ENCODE measurements at places on chromosomes 4 and X.

- no peak for DNase-seq
These were observed 12.2 kb upstream of the NUDT9 start for GRCh38 chr4:87410157-87410556.

- no peak for DNase-seq
These were observed 47.0 kb downstream of the ANXA10 start for GRCh38 chr4:168139336-168139735.

DNA sequence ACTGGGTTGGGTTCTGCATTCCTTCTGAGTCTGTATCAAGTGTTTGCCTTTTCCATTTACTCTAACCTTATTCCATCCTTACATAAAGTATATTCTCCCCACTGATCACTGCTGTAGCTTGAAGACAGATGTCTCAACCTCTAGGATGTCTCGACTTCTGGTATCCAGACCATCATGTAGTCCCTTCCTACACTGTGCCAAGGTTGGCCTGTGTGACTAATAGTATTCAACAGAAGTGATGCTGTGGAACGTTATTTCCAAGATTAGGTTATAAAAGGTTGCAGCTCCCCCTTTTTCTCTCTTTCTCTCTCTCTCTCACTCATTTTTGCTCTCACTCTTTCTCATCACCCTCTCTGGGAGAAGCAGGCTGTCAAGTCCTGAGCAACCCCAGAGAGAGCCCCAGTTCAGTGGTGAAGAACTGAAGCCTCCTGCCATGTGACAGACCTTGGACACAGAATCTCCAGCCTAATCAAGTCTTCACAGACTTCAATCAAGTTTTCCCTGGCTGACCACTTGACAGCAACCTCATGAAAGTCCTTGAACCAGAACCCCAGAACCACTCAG, 75.4 kb downstream of the PRDM5 start:
- no peak for DNase-seq

DNA sequence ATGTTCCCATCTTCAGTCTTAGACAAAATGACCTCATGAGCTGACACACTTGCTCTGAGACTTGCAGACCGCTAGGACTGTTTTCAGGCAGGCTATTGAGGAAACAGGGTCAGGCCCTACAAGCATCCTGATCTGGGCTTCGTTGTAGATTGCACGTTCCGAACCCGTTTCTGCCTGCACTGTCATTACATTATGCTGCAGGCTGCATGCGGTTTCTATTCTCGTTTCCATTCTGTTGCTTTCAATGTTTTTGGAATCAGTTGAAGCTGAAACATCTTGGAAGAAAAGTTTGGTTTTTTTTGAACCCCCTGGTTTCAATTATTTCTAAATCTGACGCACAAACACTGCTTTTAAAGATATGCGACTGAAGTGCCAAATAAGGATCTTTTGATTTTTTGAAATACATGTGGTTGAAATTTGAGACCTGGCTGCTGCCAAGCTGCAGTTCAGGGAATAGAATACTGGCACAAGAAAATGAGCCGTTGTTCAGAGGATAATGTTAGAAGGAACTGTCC, 716.1 kb upstream of the INTU start:
- DNase-seq, result no peak

DNA sequence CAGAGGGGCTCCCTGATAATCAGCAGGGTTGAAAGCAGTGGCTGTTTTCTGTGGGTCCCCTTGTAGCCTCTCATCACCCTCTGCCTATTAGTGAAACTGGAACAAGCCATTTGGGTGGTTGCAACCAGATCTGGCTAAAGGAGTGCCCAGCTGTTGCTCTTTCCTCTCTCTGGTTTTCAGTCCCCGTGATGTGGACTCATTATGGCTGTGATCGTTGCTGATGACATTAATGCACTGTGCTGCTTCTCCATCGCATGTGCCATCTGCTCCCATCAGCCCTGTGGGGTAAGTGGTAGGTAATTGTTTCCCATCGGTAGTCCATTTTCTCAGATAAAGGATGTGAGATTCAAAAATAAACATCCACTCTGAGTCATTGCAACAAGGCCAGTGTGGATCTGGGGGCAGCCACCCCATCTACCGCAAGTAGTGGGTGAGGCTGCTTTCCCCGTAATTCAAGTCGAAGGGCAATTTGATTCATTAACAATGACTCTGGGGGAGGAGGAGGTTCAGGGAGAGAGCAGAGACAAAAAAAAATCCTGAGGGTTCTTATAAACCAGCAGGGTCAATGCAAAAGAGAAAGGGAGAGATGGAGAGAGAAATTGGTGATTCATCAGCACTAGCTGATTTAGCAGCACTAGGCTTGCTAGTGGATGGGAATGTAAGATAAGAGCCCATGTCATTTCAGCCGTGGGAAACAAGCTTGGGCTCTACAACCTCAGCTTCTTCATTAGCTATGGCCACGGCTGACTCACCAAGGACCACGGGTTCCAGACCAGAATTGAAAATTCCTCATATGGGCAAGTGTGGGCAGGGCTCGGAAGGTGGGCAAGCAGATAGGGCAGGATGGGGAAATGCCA, 357.8 kb downstream of the MID1IP1 start:
- DNase-seq, result no peak

DNA sequence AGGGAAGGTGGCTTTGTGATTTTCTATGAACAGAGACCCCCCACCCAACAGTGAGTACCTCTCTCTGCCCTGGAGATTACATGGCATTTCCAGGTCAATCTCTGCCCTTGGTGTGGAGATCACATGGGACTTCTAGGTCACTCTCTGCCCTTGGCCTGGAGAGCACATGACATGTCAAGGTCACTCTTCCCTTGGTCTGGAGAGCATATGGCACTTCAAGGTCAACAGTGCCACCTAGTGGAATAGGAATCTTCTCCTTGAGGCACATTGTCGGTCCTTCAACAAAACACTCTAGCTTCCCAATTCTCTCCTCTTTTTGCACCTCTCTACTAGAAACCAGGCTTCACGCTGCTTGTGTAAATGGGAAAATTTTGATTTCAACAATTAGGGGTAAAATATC, 66.2 kb upstream of the TACR3 start:
- no peak for DNase-seq

DNA sequence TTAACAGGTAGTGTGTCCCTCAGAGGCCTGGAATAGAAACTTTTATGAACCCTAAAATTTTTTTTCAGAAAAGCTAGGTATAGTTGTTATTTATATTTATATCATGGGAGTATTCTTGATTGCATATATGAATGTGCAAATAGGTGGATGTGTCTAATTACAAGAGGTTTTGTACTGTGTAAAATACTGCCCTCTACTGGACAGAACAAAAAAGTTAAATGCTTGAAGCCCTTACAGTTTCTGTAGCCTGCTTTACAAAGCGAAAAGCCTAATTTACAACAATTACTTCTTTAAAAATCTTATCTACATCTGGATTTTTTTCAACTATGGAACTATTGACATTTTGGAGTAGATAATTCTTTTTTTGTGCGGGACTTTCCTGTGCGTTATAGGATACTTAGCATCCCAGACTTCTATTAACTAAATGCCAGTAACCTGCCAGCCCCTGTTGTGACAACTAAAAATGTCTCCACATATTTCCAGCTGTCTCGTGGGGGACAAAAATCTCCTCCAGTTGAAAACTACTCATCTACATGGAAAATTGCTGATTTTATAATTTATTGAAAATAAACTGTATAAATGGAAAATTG, 35.1 kb downstream of the ENPEP start:
- no peak for DNase-seq

GRCh38 chrX:66021765-66022631, 17.9 kb downstream of the VSIG4 start:
- no peak for DNase-seq

GRCh38 chrX:154855256-154855655, 20.8 kb upstream of the SMIM9 start:
- no peak for DNase-seq

DNA sequence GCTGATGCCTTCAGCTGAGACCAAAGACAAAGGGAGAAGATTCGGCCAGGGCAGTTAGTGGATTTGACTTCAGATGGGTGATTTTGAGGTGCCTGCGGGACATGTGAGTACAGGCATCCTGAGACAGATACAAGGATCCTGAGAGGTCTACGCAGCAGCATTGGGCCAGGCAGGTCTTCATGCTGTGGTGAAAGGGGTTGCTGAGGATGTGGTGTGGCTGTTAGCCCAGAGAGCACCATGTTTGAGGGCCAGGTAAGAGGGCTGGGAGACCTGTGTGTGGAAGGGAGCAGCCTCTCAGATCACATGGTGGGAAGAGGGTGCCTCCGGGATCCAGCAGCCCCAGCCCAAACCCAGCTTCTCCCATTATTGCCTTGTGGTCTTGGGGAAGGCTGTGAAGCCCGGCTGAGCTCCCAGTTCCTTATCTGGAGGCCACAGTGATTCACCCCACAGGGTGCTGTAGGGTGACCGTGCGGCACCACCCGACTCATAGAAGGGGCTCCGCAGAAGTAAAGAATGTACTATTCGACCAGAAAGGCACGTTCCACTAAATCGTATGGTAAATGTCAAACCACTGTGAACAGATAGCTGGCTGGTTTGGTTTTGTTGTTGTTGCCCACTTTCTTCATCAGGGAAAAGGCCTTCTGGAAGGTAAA, 27.7 kb upstream of the TADA2B start:
- DNase-seq, result no peak

GRCh38 chr4:142347241-142347640, 498.9 kb downstream of the INPP4B start:
- DNase-seq, result no peak

- no peak for DNase-seq
These were observed 67.5 kb downstream of the NEUROG2 start for GRCh38 chr4:112448306-112449132.

DNA sequence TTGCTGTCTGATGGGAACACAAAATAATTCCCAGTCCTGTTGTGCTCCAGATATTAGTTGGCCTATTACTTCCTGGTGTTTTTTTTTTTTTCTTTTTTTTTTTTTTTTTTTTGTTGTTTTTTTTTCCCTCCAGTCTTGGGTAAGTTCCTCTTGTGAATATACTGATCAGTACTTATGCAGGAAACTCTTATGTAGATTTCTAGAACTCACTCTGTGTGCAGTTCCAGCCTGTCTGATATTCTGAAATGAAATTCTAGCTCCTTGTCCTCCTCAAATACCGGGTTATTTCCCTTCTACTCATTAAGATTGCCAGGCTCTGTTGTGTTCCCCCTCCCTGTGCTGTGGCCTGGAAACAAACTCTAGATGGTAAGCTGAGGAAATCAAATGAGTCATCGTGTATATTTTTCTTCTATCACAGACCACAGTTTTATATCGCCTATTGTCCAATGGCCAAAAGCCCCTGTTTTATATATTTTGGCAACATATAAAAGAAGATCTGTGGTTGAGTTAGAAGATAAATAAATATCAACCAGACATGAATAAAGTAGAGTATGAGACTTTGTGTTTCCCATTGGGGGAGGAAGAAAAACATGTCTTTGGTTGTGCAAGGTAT, 124.3 kb upstream of the UGT8 start:
- DNase-seq, result no peak

DNA sequence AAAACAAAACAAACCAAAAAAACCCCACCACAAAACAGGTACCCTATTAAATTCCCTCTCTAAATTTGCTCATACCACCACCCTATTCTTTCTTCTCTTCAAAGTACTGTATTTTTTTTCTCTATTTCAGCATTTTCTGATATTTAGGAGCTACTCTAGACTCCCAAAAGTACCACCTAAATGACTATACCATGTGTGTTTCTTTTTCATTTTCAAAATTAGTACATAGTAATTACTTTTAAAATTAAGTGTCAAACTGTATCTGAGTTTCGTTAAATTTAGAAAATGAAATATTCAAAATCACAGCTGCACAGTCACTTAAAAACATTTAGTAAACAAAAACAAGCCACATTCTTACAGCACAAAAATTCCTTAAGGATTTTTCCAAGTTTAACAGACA, 161.7 kb downstream of the FBXW7 start:
- DNase-seq, result no peak

- DNase-seq, result no peak
These were observed 42.9 kb upstream of the ADRA2C start for GRCh38 chr4:3723232-3723642.

- DNase-seq, result no peak
These were observed 43.7 kb upstream of the FRMD7 start for GRCh38 chrX:132171478-132171877.

GRCh38 chr4:73650250-73650649, 30.0 kb upstream of the RASSF6 start:
- DNase-seq, result no peak

- no peak for DNase-seq
These were observed 708 bp downstream of the TMSB4X start for GRCh38 chrX:12975670-12975965.

- no peak for DNase-seq
These were observed 430.7 kb downstream of the IDS start for GRCh38 chrX:149074398-149074797.

DNA sequence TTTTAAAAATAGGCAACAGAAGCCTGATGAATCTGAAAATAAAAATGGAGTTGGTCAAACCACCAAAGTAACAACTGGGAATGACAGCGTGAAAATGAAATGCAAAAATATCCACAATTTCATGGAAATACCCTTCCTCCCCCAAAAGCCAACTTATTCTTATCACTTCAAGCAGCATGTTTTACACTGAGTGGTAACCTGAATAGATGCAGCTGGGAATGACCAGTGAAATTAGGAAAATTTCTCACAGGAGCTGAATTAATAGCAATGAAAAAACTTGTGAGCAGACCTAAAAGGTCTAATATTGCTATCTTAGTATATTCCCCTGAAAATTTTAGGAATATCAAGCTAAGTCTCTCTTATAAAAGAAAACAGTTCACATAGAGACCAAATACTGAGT, 239.0 kb downstream of the PCDH18 start:
- no peak for DNase-seq

DNA sequence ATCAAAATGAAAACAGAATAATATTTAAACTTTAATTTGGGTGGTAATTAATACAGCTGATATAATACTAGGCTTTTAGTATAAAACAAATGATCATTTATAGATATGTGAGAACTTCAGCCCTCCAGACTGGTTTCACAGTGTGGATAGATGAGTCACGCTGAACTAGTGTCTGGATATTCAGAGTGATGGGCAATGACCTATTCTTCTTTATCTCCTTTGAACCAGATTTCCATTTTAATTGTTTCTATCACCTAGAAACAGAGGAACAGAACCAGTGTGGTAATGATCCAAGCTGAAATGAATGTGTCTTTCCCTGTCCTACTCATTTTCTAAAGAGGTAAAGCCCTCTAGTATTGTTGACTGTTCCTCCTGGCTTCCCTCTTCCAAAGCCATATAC, 155.2 kb upstream of the GK2 start:
- no peak for DNase-seq

DNA sequence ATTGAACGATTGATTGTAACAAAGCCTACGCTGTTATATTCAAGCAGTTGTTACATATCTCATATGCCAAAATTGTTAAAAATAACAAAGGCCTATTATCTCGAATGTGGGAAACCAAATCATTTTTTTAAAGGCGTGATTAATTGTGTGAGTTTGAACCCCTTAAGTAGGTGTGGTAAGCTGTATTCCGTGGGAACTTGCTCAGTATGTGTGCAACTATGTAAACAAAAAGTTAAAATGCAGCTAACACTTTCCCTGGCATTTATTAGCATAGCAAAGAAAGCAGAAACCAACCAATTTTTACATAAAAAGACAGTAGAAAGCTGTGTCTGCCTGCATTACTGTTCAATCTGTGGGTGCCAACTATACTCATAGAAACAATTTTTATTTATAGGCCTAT, 166.0 kb upstream of the HAND2 start:
- no peak for DNase-seq

- no peak for DNase-seq
These were observed 3.6 kb upstream of the LEF1 start for GRCh38 chr4:108172231-108172752.
